Suppressor macrophage (primary cell): ENCODE measurements at places on chromosomes 11 and 22.

GRCh38 chr11:23087407-23087806, 227.1 kb upstream of the CCDC179 start:
- DNase-seq = no peak

- DNase-seq = no peak
These were observed 19.2 kb downstream of the TP53I11 start for GRCh38 chr11:44931466-44931865.

DNA sequence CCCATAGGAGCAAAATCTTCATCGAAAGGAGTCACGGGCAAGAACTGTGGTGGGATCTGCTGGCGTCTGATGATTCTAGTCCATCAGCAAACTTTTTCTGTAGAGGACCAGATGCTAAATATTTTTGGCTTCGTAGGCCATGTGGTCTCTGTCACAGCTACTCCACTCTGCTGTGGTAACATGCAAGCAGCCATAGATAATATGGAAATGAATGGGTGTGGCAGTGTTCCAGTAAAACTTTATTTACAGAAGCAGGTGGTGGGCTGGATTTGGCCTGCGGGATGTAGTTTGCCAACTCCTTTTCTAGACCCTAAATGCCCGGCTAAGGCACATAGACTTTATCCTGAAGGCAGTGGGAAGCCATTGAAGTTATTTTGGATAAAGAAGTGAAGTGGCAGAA, 32.9 kb downstream of the BMAL1 start:
- DNase-seq = no peak

DNA sequence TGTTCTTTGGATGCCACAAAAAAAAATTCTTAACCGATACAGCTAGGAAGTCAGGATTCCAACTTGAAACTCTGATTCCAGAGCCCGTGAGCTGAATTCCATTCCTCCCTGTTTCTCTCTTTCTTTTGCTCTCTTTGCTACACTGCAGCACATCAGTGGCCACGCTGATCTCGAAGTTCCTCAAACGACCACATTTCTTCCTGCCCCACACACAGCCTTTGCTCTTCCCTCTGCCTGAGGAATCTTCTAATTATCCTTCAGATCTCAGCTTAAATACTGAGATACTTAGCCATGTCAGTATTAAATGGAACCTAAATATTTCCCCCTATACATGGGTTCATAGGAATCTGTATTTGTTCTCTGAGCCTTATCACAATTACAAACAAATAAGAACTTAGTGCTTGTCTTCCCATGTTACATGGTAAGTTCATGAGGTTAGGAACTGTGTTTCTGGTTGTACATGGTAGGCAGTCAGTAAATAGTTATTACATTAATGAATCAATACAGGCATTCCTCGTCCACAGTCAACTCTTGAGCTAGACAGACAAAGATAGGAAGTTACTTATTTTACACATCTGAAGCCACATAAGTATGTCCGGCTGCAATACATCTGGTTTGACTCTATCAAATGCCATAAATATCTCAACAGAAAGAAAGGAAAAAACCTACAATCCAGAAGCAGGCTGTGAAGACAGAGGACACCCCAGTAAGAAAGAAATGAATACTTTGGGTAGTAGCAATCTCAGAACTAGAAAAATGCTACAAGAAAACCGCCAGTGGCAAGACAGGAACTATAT, 86.6 kb downstream of the MAML2 start:
- peak; percentile 53 for DNase-seq

DNA sequence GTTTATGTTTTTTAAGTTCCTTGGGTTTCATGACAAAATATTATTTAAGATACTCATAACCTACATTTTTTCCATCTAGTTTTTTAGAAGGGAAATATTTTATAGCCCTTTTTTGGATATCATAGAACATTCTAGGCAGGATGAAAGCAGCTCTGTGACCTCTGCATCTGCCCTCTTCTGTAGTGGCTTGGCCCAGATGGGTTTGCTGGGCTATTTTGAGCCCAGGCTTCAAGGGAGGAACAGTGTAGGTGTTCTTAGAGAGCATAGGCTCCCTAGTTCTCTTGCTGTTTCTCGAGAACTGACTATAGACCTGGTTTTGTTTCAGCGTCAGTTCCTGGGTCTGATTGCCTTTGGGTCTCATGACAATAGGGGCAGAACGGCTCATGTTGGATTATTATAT, 32.2 kb downstream of the DIXDC1 start:
- no peak for DNase-seq
